Left kidney (tissue), 8 donors: ENCODE measurements at places on chromosomes 5 and 9. TPM values are rescaled to one million over a fixed set of nuclear protein-coding genes. Genes with fewer than 3 reads are reported as not detected.
A peak's percentile ranks its signal among the peaks of the same experiment; 100 is the strongest.

DNA sequence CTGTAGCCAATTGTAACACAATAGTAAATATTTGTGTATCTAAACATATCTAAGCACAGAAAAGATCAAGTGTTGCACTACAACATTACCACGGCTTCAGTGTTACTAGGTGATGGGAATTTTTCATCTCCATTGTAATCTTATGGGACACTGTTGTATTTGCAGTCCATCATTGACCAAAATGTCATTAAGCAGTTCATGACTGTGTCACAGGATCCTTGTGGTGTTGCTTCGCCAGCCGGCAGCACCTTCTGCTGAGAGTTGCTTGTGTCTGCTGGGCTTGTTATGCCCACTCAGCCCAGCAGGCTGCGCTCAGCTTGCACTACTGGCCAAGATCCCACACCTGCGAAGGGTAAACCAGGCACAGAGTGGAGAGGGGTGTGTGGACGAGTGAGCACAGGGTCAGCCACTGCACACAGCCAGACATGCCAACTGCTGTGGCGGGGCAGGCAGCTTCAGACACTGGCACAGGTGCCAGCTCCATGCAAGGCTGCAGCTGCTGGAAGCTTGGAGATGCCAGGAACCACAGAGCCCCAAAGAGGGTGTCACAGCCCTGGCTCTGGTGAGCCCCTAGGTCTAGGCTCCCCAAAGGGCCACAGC, 273.7 kb downstream of the CETN3 start:
- no peak for DNase-seq

- no peak for DNase-seq
Measured at GRCh38 chr5:7415587-7416535, 19.9 kb downstream of the ADCY2 start.

DNA sequence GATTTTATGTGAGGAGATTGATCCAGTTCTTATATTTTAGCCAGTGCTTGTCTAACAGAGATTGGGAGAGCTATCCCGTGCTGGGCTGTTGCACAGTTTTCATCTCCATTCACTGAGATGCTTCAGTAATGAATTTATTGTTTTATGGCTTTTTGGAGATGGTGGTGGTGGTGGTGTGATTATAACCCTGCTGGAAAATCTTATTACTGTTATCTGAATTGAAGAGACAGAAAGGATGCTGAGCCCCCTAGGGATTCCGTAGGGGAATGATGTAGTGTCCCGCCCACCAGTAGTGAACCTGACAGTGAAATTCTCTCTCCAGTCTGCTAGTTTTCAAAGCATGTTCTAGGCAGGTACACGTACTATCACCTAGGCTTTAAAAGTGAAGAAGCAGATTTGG, 1.9 kb downstream of the RAI14 start:
- DNase-seq: peak; percentile 24

- DNase-seq: no peak
Measured at GRCh38 chr5:159658266-159658925, 257.9 kb upstream of the ADRA1B start.

DNA sequence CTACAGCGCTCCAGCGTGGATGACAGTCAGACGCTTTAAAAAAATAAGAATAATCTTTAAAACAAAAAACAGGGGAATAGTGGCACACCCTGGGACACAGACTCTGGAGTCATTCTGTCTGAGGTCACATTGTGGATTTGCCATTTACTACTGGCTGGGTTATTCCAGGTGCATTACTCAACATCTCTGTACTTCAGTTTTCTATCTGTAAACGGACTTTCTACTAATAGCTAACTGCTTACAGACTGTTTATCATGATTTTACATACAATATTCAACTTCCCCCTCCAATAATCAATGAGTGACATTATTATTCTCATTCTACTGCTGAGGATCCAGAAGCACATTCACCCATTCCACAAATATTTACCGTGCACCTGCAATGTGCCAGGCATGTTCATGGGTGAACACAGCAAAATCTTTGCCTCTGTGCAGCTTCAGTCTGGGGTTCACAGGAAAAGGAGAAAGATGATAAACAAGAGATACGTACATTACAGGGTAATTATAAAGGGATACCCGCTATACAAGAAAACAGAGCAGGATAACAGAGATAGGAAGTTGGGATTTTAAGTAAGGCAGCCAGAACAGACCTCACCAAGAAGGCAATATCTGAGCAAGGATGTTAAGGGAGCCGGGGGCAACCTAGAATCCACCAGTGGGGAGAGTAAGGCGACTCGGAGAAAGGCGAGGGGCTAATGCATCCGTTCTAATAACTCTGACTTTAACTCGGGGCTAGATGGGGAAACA, 984 bp upstream of the RAD23B start:
- no peak for DNase-seq

GRCh38 chr5:148455185-148455584, 71.4 kb downstream of the FBXO38 start:
- DNase-seq: no peak

The PCDHAC2 gene
- polyA plus RNA-seq: 0.93 TPM

The CARD9 gene
- polyA plus RNA-seq: 1.8 TPM

The PFN3 gene
- 2.0 TPM for polyA plus RNA-seq
